Right lung (tissue), 10 donors: ENCODE measurements at places on chromosomes 2 and 18. TPM values are rescaled to one million over a fixed set of nuclear protein-coding genes. Genes with fewer than 3 reads are reported as not detected.
A peak's percentile ranks its signal among the peaks of the same experiment; 100 is the strongest.

CAPN14 gene
- 0.23 TPM for polyA plus RNA-seq

TMEM150A gene
- polyA plus RNA-seq = 9.9 TPM

DNA sequence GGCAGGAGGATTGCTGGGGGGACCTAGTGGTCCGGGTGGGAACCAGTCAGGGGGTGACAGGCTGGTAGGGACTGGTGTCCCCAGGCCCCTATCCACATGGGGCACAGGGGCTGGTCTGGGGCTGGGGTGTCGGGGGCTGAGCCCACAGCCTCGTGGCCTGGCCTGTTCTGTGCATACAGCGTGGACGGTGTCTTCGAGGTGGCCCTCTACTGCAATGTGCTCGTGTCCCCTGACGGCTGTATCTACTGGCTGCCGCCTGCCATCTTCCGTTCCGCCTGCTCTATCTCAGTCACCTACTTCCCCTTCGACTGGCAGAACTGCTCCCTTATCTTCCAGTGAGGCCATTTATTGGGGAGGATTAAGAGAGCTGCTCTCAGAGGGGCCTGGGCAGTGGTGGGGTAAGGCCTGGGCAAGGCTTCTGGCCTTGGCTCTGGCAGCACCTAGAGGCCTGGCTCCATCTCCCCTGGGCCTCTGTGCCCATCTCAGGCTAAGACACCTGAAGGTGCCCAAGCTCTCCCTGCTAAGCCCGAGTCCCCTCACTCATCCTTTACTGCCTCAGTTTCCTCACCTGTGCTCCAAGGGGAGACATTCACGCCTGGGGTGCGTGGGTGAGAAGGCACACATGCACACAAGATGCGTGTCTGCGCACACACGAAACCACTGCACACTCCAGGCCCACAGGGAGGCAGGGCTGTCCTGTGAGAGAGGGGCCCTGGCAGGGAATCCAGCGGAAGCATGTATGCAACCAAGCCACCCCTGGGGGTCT, 1.9 kb downstream of the CHRNG start:
- DNase-seq = no peak

CACNB4 gene
- polyA plus RNA-seq = 12.8 TPM

GRP gene
- polyA plus RNA-seq = 56.9 TPM

- no peak for DNase-seq
These were observed 272.4 kb downstream of the PTPRM start for GRCh38 chr18:7839548-7839947.

DNA sequence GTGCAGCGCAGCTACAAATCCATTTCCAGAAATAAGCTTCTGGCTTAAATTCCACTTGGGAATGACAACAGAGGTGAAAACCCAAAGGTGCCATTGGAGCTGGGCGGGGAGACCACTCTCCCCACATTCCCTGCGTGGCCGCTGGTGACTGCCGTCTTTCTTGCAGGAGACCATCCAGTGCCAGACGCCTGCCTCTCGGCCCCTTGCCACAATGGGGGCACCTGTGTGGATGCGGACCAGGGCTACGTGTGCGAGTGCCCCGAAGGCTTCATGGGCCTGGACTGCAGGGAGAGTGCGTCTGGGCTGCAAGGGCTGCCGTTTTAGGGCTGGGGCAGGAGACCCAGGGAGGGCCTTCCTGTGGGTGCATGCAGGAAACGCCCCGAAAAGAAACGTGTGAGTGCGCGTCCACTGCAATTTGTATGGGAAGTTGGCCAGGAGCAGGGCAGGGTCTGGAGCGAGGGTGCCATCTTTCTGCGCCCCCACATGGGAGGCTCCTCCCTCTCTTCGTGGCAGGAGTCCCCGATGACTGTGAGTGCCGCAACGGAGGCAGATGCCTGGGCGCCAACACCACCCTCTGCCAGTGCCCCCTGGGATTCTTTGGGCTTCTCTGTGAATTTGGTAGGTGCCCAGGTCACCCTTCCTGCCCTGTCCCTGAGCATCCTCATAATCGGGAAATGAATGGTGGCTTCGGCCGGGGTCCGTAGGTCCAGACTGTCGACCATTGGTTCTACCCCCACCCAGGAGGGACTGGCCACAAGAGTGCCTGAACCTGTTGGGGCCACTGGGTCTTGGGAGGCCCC, 49.9 kb downstream of the SNED1 start:
- DNase-seq = no peak

DNA sequence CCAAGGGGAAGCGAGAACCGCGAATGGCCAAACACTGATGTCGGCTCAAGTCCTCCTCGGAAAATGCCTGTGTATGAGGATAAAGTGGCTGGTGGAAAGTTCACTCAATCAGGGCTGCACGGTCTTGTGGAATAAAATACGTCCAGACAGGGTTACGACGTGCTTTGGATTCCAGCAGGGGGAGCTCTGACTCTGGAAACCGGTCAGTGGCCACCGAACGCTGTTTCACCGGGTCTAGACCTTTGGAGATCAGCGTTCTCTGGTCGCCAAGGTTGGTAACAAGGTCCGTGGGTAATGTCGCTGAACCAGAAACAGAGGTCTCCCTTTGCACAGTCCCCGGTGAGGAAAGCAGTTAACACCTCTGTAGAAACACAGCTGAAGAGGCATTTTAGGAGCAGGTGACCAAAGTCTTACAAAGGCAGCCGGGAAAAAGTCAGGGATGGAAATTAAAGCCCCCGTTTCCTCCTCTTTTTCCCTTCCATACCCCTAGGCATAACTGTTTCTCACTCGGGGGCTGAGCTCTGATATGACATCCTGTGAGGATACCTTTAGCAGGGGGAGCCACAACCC, 47.8 kb downstream of the CDCA7 start:
- DNase-seq = peak; percentile 79

- DNase-seq = no peak
These were observed 17.7 kb upstream of the AKAIN1 start for GRCh38 chr18:5214583-5215351.

FBXO36 gene
- 5.5 TPM for polyA plus RNA-seq

DNA sequence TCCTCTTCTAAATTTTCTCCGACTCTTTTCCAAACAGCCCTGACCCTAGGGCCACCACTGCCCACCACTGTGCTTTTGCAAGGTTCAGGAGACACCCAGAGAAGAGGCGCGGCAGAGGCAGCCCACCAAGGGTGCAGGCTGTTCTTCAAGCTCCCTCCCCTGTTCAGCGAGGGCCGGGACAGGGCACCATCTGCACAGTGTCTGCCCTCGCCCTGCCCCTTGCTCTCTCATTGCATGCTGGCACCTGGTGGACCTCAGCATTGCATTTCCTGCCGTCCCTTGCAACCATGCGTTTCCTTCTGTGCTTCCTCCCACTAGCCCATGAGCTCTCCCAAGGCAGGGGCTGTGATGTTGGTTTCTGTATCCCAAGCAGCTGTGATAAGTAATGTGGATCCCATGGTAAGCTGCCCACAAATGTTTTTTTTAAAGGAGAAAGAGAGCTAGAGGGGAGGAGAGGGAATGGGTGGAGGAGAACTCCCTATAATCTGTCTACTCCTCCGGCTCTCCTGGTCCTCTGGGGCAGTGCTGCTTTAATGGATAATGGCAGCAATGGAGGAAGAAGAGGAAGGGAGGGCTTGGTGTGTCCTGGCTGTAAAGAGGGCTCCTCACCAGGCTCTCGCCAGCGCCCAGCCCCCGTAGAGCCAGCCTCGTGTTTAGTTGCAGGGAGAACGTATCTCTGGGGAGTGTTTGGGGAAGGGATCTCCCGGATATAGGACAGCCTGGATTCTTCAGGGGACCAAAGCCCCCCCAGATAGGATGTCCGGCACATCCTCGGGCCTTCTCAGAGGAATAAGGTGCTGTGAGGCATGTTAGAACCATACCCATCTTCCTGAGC, 15.6 kb upstream of the YWHAQ start:
- DNase-seq = no peak

LRP2 gene
- polyA plus RNA-seq = 2.9 TPM

DNA sequence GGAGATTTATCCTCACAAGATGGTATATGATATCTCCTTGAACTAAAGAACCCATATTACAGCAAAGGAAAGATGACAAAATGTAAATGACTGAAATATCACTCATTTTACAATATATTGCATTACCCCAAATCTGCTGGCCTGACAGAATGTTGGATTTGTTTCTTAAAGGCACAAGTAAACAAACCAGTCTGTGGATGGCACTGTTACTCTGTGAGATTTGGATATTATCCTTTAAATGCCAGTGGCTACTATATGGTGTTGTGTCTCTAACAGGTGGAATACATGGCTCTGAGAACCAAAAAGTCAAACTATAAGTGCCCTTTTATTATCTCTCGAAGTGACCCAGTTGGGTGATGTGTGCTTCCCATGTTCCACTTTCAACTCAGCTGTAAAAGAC, 125.7 kb downstream of the PDE1A start:
- DNase-seq = no peak

- no peak for DNase-seq
These were observed 178.3 kb upstream of the DSEL start for GRCh38 chr18:67694787-67695186.

DNA sequence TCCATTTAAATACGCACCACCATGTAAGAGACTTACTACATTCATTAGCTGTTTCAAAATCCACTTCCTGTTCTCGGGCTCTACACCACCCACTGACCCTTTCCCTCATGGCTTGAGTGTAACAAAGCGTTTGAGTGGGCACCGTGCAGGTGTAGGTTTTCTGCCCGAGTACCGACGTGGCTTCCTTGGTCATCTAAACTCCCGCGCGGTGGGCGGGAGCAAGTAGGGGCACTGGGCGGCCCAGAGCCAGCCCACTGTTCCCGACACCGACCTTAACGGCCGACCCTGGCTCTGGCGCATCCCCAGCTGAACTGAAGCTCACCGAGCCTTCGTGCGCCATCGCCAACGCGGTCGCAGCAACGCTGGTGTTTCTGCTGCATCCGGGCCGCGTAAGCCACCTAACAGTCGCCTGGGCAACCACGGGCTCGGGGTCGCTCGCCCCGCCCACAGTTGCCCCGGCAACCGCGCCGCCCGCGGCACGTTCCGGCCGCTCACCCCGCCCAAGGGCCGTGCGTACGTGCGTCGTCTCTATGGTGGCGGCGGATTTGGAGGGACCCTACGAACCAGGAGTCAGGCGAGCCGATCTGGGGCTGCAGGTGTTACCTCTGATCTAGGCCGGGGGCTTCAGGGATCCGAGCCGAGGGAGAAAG, at the start of the genes C2orf81 and WDR54:
Gene C2orf81 (minus strand): TSS at position 399 of the 650 bp plus-strand sequence. CDS start 59 bp downstream, at position 340.
Gene WDR54 (plus strand): TSS at position 510 of the 650 bp plus-strand sequence. CDS start 424 bp downstream, outside the sequence.
- DNase-seq = peak; percentile 90

GRCh38 chr2:158507141-158507540, 50.4 kb downstream of the PKP4 start:
- no peak for DNase-seq

TNFAIP6 gene
- polyA plus RNA-seq = 4.4 TPM

DNA sequence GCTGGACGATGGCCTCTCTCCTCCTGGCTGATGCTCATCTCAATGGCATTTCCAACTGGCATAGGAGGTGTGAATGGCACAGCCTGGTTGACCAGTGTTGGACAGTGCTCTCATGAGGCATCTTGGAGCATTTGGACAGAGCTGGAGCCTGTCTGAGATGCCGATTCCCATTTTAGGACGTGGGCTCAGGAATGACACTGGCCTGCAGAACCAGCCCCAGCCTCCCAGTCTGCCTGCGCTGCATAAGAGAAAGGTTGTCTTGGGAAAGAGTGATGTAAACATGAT, 118.2 kb upstream of the COPS8 start:
- DNase-seq = no peak

DNA sequence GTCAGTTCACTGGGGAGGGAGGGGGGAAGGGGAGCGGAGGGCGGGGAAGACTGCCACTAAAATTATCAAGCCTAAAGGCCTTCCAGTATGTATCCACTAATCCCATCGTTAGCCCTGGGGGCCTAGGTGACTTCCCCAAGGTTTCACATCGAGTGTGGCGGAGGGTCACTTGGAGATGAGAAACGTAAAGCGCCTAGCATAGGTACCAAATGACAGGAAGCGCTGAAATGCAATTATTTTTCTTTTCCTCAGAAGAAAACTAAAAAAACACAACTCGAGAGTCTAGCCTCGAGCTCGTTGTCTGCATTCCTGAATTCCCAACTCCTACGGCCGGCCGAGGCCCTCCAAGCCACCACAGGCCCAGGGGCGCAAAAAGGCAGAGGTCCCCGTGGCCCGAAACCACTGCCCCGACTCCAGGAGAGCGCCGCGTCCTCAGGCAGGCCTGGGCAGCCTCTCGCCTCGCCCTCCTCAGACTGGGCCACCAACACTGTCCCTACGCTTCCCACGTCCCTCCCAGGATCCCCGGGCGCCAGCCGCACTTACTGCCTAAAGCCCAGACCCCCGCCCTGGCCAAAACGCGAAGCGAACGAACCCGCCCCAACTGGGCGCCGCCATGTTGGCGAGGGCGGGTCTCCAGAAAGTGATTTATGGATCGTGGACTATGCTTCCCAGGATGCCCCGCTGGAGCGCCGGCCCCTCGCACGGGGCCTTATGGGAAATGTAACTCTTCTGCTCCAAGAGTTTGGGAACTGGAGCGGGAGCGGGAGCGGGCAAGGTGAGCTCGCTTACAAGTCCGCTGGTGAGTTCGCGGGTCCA, at the start of gene USP40:
Gene USP40 (minus strand): TSS at position 642 of the 816 bp plus-strand sequence. CDS start 1,228 bp downstream, outside the sequence.
- peak; percentile 90 for DNase-seq

DNA sequence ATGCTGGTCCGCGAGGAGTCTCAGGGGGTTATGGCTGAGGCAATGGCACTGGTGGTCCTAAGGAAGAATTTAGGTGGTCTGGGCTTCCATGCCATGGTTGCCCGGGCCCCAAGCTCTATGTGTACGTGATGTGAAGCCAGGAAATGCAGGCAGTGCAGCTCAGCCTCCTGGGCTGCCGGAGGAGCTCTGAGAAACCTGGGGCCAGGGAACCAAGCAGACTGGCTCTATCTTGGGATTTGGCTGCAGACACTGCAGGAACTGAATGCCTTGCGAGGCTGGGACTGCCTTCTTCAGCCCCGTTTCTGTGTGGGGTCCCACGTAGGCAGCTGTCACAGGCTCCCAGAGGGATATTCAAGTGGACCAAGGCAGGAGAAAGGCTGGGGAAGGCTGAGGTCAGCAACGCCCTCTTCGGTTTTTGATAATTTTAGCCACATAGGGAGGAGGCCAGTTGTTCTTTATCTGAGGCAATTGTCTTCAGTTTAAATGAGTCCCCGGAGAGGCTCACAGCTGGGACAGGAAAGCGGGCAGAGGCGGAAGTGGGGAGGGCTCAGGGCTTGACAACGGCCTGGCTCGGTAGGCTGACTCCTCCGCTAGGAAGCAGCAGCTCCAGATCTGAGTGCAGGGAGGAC, 77.7 kb downstream of the RHOB start:
- DNase-seq = no peak

DNA sequence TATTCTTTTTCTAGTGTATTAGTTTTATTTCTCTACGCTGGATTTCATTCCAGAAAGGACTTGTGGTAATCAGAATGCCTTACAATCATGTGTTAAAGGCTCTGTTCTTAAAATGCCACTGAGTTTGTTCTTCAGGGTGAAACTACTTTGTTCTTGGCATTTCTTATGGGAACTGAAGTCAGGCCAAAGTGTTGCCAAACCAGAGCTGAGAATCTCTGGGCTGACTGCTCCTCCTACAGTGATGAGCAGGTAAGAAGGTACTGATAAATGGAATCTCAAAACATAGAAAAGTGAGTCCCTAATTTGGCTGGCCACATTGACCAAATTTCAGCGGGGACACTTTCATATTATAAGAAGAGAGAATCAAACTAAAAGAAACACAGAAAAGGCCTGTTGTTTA, 55.1 kb upstream of the ZNF397 start:
- DNase-seq = no peak
